Right lung (tissue), 10 donors: ENCODE measurements at places on chromosomes 13 and 19. TPM values are rescaled to one million over a fixed set of nuclear protein-coding genes. Genes with fewer than 3 reads are reported as not detected.

The SLC25A42 gene
- polyA plus RNA-seq = 12.9 TPM

The IZUMO2 gene
- 1.3 TPM for polyA plus RNA-seq

The ZFP14 gene
- polyA plus RNA-seq = 12.8 TPM

The C19orf85 gene
- polyA plus RNA-seq = not detected

The FGF21 gene
- not detected for polyA plus RNA-seq

The PLK5 gene
- polyA plus RNA-seq = 0.39 TPM

The PSG5 gene
- polyA plus RNA-seq = 0.24 TPM

The KCNC3 gene
- polyA plus RNA-seq = 23.6 TPM

The F10 gene
- polyA plus RNA-seq = 16.0 TPM

The STAP2 gene
- 40.3 TPM for polyA plus RNA-seq

The RAB3A gene
- 5.9 TPM for polyA plus RNA-seq

The TMIGD2 gene
- polyA plus RNA-seq = 0.43 TPM

The RXFP2 gene
- not detected for polyA plus RNA-seq
